Hematopoietic multipotent progenitor cell treated with erythropoietin and hydrocortisone succinate and interleukin-3 and kit ligand, for 15 days (in vitro differentiated cells): ENCODE measurements at places on chromosomes 5 and 9.

DNA sequence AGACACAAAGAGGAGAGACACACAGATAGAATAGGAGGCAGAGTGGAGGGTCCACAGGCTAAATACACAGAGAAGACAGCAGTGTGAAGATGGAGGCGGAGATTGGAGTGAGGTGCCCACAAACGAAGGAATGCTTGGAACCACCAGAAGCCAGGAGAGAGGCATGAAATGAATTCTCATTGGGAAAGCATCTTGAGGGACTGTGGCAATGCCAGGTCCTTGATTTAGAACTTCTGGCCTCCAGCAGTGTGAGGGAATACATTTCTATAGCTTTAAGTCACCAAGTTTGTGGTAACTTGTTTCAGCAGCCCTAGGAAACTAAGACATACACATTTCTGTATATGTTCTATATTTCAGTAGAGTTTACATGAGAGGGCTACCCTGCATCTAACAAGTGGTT is 396.6 kb upstream of the ZNF608 start:
- no peak for DNase-seq

DNA sequence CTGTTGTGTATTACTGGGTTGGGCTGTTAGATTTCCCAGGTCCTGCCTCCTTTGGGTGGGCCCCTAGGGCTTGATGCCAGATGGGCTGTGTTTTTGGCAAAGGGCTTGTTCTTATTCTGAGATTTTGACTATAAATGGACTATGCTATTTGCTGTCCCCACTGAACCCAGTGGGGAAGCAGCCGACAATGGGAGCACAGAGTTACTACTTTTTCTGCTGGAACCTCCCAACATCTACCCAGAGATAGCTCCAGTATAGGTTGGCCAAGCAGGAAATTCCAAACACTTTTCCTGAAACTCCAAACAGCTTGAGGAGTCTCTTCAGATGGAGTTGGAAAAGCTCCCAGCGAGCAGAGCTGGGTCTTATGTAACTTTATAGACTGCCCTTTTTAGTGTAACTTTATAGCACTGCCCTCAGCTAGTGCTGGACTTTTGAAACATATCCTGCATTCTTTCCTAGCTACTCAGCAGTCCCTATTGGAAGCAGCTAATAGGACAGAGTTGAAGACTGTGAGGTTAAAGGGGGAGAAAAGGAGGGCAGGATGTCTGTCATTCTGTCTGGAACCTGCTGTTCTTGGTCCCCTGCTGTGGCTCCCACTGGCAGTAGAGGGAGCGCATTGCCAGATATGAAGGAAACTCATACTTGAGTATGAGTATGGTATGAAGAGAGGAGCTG is 21.0 kb downstream of the RUSC2 start:
- DNase-seq, result no peak

DNA sequence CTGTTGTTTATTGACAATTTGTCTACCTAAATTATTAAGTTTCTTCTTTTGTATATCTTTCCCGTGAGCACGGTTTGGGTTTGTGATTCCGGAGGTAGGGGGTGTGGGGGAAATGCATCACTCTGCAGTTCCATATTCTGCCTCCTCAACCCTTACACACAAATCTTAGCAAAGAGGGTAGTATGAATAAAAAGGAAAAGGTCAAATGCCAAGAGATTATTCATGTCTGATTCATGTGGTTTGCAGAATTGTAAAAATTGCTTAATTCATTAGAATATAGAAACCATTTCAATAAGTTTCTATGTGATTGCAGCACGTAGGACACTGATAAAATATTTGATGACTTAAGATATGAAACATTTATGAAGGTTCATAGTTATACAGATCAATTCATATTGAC is 601.9 kb downstream of the SEMA5A start:
- DNase-seq, result no peak

DNA sequence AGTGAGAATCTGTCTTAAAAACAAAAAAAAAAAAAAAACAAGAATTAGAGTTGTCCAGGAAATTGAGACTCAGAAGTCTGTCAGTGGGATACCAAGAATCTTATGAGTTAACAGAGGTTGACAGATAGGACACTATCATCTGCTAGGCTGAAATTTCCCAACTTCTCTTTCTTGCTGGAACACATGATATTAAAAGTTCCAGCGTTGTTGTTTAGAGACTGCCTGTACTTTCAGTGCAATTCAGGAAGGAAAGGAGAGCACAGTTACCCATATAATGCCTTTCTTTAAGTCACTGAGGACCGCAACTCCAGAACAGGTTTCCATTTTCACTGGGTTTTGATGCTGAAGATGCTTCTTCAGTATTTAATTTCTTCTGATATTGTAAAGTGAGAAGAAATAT is 13.5 kb downstream of the TRPM6 start:
- no peak for DNase-seq

DNA sequence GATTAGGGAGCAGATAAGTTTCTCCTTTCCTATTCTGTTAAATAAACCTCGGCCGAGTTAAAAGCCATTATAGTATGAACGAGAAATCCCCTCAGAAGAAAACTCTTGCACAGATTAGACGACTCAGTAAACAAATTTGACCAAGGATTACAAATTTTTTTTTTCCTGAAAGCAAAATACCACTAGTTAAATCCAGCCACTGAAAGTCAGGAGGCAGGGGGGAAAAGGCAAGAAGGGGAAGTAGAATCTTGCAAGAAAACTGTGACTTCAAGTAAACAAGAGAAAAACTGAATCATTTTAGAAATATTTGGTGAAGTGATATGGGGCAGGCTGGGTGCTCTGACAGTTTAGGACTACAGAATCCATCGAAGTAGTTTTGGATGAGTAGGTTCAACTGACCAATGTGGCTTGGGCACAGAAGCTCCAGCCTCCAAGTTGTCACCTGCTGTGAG is 251.0 kb downstream of the DENND1A start:
- no peak for DNase-seq

DNA sequence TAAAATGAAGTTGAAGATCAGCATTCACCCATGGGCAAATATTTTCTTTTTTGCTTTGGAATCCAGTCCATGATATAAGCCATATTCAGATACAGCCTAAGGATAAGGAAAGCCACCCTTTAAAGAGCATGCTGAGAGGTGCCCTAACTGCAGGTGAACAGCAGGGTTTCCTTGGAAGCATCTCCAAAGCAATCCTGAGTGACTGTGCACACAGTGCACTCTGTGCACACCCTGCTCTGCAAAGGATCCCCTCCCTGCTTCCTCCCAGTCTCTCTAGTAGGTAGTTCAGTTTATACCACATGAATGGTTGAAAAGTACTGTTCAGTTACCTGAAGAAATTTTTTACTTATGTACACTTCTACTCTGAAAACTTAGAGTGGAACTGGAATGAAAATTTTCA is 491.4 kb downstream of the RASEF start:
- no peak for DNase-seq

DNA sequence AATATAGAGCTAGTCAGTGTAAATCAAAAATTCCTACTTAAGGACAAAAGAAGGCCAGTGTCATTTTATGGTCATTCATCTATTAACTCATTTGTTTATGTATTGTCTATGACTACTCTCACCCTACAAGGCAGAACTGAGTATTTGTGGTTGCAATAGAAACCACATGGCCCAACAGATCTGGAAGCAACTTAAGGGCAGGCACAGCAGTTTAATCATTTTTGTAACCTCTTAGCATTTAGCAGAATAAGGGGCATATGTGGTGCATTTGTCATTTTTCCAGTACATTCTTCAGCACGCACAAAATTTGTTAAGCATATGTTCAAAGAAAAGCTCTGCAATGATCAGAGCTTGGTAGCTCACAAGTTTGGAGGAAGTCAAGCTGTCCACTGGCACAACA is 1.1 kb downstream of the FKBP15 start:
- no peak for DNase-seq

- no peak for DNase-seq
These were observed 23.3 kb downstream of the SAR1B start for GRCh38 chr5:134609232-134609851.

DNA sequence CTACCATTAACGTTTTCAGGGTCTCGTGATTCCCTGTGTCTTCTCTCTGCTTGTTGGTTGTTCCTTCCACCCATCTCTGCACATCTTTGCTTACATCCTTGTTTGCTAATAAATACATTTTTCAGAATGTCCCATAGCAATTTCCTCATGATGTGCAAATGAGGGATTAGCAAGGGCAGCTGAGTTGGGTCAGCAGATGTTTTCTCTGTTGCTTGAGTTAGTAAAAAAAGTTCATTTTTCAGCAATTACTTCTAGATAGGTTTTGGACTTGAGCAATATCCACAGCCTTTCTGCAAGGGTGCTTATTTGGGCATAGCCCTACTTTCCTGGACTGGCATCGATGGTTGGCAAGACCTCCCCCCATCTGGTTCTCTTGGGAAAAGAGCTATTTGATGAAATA is 4.8 kb upstream of the TNFSF15 start:
- no peak for DNase-seq

DNA sequence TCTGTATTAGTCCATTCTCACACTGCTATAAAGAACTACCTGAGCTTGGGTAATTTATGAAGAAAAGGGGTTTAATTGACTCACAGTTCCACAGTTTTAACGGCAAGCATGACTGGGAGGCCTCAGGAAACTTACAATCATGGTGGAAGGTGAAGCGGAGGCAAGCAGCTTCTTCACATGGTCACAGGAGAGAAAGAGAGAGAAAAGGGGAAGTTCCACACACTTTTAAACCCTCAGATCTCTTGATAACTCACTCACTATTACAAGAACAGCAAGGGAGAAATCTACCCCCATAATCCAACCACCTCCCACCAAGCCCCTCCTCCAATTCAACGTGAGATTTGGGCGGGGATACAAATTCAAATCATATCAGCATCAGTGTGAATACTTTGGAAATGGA is 133.4 kb upstream of the SLC30A5 start:
- no peak for DNase-seq

DNA sequence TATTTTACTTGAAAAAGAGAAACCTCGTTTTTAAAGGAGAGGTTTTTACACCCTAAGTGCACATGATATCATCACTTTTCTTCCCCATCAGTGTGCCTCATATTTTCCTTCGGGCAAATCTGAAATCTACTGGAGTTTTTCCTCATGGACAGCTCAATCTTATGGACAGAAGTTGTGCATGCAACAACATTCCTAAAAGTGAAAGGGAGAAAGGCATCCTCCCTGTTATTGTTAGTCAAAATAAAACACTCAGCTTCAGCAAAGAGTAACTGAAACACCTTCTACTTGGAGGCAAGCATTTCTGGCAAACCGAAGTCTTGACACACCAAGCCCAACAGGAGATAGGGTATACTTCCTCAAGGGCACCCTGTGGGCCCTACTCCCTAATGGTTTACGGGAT is 217.9 kb downstream of the BNC2 start:
- no peak for DNase-seq

GRCh38 chr5:143205386-143205785 is 198.1 kb downstream of the NR3C1 start:
- DNase-seq, result no peak

GRCh38 chr5:154334406-154335064 is 111.3 kb upstream of the SAP30L start:
- DNase-seq, result no peak

GRCh38 chr5:172106511-172107356 is 81.3 kb downstream of the STK10 start:
- DNase-seq, result peak; percentile 69
